ENCODE measurements at places on chromosomes 13 and 19. TPM values are rescaled to one million over a fixed set of nuclear protein-coding genes. Genes with fewer than 3 reads are reported as not detected.

Gene RANBP3
- 81.9 TPM for total RNA-seq

DNA sequence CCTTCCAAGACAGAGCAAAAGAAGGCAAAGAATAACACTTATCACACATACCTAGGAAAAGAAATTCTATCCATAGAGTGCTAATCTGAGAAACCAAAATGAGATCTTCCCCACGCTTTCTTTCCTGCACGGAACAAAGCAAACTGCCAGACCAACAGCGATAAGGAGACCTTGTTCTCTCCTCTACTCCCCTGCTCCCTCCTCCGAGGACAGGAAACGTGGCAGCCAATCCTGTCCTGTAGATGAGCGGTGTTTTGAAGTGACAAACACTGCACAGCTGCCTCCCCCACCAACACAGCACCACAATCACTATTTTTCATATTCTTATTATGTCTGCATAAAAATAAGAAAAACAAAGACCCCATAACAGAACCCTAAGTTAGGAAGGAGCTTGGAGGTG, 113.9 kb upstream of the IRS2 start:
- H3K4me1 ChIP-seq = peaks cover 6% of the 10 kb centered on the region
- no peak for DNase-seq
- no peak overlapping the region for H3K27ac ChIP-seq
- H3K27me3 ChIP-seq = peaks cover 14% of the 10 kb centered on the region

- H3K27me3 ChIP-seq = no peaks in the 10 kb centered on the region
- peak overlapping the region; percentile 44 for H3K4me3 ChIP-seq
- peaks cover 56% of the 10 kb centered on the region for H3K4me1 ChIP-seq
- peak overlapping the region; percentile 96 for H3K27ac ChIP-seq
- peaks cover 11% of the 10 kb centered on the region for H3K36me3 ChIP-seq
Measured at GRCh38 chr19:46349311-46349993, 2.6 kb downstream of the PPP5C start.

GRCh38 chr13:37602733-37603381, 4.3 kb upstream of the POSTN start:
- no peak for DNase-seq
- H3K4me1 ChIP-seq = peaks cover 36% of the 10 kb centered on the region
- H3K27ac ChIP-seq = peak overlapping the region; percentile 31
- no peaks in the 10 kb centered on the region for H3K36me3 ChIP-seq
- H3K4me3 ChIP-seq = no peak overlapping the region

DNA sequence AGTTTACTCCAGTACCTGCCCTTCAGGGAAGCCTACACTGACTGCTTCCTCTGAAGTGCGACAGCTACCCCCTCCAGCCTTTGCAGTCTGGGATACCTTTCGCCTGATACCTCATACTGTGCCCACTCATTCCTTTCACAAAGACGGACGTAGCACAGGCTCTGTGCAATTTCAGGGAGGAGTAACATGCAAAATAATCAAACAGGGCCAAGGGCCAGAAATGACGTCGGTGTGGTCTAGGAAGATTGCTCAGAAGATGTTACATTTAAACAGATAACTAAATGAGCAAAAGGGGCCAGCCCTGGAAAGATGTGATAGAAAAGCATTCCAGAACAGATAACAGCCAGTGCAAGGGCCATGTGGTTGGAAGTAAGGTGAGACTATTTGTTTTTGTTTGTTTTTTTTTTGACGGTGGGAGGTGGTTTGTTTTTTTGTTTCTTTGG, 6.6 kb upstream of the DDX39A start:
- peaks cover 3% of the 10 kb centered on the region for H3K27me3 ChIP-seq
- H3K36me3 ChIP-seq = no peaks in the 10 kb centered on the region
- no peak overlapping the region for H3K4me3 ChIP-seq
- no peaks in the 10 kb centered on the region for H3K4me1 ChIP-seq
- no peak overlapping the region for H3K27ac ChIP-seq

DNA sequence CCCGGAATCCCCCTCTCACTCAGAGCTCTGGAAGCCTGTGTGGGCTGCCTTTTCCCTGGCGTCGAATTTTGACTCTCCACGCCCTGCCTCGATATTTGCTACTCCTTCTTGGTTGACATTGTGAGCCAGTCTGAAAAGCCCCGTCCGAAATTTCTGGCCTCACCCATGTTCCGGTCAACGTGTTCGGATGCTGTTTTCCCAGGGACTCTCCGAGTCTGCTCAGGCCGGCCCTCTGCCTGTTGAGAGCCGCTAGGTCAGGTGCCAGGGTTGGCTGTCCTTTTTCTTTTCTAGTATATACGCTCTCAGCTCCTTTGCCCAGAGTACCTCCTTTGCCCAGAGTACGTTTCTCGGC, 6.8 kb upstream of the DGKH start:
- no peaks in the 10 kb centered on the region for H3K27me3 ChIP-seq
- peak overlapping the region; percentile 92 for H3K4me3 ChIP-seq
- no peak for DNase-seq
- H3K36me3 ChIP-seq = no peaks in the 10 kb centered on the region

- no peaks in the 10 kb centered on the region for H3K4me1 ChIP-seq
- H3K4me3 ChIP-seq = no peak overlapping the region
- H3K27me3 ChIP-seq = no peaks in the 10 kb centered on the region
- DNase-seq = no peak
- no peaks in the 10 kb centered on the region for H3K36me3 ChIP-seq
- H3K27ac ChIP-seq = no peak overlapping the region
Measured at GRCh38 chr19:42653841-42654240, 59.1 kb upstream of the CEACAM8 start.

All from osteocyte (in vitro differentiated cells).